Activated T-cell treated with anti-CD3 and anti-CD28 coated beads, Interleukin-2, amount 50 U/mL, for 4 hours (primary cell): ENCODE measurements at places on chromosomes 1 and 21. TPM values are rescaled to one million over a fixed set of nuclear protein-coding genes. Genes with fewer than 3 reads are reported as not detected.

DNA sequence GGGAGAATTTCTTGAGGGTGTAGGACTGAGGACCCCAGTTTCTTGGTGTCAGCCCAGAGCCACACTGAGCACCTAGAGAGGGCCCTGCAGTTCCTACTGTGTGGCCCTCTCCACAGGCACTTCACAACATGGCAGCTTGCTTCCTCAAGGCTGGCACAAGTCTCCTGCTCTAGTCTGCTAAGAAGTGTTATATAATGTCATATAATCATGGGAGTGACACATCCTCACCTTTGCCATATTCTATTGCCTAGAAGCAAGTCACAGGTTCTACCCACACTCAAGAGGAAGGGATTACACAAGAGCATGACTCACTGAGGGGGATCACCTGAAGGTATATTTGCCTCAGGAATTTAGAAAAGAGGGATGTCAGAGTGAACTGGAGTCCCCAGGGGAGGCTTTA is 5.5 kb upstream of the SNX27 start:
- no peak for DNase-seq

The PIK3CD gene
- 123 TPM for total RNA-seq

The MIXL1 gene
- not detected for total RNA-seq

DNA sequence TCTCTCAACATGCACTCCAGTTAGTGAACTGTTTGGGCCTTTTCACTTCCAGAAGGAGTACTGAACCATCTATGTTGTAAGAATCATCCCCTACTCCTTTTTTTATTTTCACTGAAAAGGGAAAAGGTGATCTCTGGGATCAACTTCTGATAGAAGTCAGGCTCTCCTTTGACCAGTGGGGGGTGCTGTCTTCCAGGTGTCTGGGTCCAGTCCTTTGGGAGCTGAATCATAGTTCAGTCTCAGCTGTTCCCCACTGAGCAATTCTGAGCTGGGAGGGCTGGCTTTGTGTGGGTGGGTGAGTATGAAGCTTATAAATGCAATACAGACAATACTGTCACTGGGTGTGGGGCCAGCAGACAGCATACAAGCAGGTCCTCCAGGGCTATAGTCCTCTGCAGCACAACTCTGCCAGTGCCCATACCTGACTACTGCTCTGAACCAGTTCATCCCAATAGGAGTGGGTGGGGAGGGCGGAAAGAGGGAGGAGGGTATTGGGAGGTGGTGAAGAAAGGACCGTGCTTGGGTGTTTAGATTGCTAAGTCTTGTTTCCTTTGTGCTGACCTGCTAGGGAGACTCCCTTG is 12.5 kb upstream of the SARS1 start:
- DNase-seq = peak; percentile 41

GRCh38 chr1:100400404-100400803 is 48.1 kb downstream of the CDC14A start:
- DNase-seq = peak; percentile 47

The SGIP1 gene
- not detected for total RNA-seq

The GUCA2B gene
- total RNA-seq = not detected

The FCRL1 gene
- not detected for total RNA-seq

The ADCY10 gene
- not detected for total RNA-seq

GRCh38 chr1:160618327-160618726 is 28.5 kb downstream of the SLAMF1 start:
- no peak for DNase-seq

The SLC27A3 gene
- 6.0 TPM for total RNA-seq
